Adipocyte (in vitro differentiated cells): ENCODE measurements at places on chromosomes 5 and 9.

DNA sequence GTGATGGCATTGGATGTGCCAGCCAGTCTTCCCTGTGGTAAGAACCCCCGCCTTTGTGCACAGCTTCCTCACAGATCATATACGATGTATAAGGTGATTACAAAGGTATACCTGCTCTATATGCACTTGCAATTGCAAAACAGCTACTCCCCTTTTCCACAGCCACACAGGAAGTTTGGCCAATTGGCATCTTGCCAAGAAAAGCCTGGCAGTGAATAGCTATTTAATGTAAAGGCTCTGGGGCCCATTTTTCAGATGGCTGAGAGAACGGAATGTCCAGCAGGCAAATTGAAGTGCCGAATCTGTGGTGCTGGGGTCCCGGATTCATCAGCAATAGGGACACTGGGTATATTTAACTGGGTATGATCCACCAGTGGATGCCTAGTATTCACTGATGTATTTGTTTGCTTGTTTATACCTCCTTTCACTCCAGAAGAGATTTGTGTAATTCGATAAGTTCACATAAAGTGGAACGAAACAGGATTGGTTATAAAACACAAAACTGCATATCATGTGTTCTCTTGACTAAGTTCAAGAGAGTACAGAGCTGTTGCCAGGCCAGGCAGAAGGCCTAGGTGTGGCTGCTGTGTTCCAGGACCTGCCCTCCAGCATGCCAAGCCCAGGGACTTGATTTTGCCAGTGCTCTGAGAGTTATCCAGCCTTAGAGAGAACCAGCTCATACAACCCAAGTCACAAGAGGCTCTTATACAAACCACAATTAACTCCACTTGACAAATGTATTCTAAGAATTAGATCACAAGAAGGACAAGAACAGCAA is 27.7 kb upstream of the GABRP start:
- no peak for DNase-seq

- DNase-seq = no peak
Observed at GRCh38 chr5:57334475-57334874, 148.1 kb downstream of the ACTBL2 start.

- peak; percentile 79 for DNase-seq
Observed at GRCh38 chr9:109904666-109905065, 124.7 kb downstream of the PALM2AKAP2 start.

DNA sequence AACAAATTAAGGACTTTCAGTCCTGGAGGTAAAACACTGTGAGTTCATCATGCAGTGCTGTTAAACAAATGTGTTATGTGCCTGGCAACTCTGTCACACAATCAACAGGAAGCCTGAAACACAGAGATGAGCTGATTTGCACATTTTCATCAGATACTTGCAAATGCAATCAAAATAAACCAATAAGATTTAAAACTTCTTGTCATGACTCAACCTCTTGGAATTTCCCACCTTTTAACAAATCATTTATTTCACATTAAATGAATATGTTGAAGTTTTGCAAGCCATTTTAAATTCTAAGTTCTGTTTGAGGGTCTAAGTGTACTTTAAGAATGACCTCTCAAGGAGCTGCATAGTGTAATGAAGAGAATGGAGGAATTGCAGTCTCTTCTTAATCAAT is 64.4 kb downstream of the ANXA1 start:
- no peak for DNase-seq

- DNase-seq = peak; percentile 98
Observed at GRCh38 chr5:122078116-122079110, at the start of gene LOX. LOX (minus strand) TSS chr5:122078259; CDS start chr5:122077985, 274 bp downstream.

GRCh38 chr9:7676609-7677156 is 122.9 kb downstream of the DMAC1 start:
- DNase-seq = no peak

DNA sequence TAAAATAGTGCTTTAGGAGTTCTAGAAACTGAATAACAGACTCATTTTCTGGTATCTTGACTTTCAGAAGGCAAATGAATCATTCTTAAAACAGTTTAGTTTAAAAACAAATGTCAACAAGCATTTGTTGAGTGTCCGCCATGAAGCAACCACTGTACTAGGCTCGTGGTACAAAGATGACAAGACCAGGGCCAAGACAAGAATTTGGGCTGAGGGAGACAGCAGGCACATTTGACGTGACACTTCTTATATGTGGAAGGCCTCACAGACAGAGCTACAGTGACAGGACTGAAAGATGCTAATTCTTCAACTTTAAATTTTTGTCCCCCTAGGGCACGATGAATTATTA is 14.4 kb upstream of the ZNF131 start:
- DNase-seq = peak; percentile 60

- no peak for DNase-seq
Observed at GRCh38 chr5:33762859-33763258, 128.9 kb downstream of the ADAMTS12 start.

DNA sequence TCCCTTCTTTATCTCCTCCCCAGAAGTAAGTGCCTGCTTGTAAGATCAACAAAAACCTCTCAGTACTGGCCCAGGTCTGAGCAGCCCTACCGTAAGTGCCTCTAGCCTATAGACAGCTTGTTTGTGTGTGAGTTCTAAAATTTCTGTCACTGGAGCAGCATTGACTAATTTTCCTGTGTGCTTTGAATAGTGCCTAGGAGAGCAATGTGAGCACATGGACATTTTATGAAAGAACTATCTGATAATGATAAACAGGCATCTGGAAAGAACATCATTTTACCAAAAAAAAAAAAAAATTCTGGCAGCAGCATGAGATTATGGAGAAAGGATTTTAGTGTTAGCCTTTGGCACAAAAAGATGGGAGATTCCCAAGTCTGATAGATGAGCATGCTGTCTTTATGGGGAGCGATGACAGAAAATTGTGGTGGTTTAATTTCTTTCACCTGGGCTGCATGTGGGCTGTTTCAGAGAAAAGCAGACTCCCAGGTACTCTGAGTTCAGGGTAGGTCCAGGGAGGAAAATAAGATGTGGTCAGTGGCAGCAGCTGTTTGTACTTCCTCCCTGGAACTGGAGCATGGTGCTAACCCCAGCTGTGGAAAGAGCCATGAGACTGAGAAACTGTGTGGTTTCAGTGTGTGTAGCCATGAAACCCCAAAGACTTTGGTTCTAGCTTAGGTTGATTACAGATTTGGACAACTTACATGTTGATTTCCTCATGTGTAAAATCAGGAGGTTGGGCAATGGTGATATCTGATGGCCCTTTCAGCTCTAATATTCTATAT is 419.9 kb downstream of the NTRK2 start:
- DNase-seq = no peak

- no peak for DNase-seq
Observed at GRCh38 chr5:33595303-33595702, 154.5 kb downstream of the TARS1 start.

GRCh38 chr9:35488021-35488420 is 1.9 kb upstream of the RUSC2 start:
- DNase-seq = peak; percentile 79

- DNase-seq = peak; percentile 74
Observed at GRCh38 chr9:31119890-31120454, 1264.5 kb upstream of the ACO1 start.

DNA sequence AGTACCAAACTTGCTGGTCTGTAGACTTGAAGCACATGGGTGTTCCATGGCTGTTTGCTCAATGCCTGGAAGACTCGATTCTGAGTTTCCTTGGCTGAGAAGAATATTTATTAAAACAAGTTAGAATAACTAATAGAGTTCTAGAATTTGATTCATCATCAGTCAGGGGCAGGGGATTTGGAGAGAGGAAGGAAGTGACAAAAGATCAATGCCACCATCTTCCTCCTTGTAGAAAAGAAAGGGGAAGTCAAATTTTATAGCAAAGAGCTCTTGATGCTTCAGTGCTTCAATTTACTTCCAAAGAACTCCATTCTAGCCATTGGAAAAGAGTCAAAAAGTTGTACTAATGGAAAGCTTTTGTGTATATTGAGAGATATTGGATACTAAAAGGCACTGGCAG is 236.3 kb downstream of the MCTP1 start:
- DNase-seq = no peak

GRCh38 chr5:88772047-88772446 is 110.9 kb downstream of the MEF2C start:
- DNase-seq = no peak

DNA sequence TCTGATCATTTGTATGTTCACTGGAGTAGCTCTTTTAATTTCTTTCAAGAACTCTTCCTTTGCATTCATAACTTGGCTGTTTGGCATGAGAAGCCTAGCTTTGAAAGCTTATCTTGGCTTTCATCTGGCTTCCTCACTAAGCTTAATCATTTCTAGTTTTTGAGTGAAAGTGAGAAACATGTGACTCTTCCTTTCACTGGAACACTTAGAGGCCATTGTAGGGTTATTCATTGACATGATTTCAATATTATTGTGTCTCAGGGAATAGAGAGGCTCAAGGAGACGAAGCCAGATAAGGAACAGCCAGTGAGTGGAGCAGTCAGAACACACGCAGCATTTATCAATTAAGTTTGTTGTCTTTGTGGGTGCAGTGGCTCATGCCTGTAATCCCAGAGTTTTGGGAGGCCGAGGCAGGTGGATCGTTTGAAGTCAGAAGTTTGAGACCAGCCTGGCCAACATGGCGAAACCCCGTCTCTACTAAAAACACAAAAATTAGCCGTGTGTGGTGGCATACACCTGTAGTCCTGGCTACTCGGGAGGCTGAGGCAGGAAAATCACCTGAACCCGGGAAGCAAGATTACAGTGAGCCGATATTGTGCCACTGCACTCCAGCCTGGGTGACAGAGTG is 98.3 kb downstream of the UGCG start:
- DNase-seq = no peak

DNA sequence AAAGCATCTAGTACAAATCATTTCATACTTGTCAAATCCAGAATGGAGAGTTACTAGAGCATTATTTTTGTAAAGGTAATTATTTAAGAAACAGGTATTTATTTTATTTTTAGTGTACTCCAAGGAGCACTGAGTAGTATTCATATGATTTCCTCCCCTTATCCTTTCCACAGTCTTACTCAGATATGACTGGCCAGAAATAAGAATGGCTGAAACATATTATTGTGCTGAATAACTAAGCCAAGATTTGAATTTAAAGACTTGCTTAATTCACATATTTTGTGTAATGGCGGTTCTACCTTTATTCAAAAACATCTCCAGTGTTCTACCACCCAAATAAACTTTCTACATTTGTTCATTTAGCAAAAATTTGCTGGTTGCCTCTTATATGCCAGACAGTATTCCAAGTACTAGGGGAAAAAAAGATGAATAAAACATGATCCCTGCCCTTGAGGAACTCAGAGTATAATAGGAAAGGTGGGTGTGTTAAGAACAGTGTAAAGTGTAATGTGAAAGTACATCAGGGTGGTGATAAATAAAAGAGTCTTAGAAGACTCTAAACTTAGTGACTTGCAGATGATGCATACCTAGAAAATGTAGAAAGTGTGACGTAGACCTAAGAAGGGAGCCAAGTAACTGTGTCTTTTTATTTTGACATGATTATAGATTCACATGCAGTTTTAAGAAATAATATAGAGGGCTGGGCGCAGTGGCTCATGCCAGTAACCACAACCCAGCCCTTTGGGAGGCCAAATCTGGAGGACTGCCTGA is 110.4 kb upstream of the GRHPR start:
- DNase-seq = peak; percentile 58

DNA sequence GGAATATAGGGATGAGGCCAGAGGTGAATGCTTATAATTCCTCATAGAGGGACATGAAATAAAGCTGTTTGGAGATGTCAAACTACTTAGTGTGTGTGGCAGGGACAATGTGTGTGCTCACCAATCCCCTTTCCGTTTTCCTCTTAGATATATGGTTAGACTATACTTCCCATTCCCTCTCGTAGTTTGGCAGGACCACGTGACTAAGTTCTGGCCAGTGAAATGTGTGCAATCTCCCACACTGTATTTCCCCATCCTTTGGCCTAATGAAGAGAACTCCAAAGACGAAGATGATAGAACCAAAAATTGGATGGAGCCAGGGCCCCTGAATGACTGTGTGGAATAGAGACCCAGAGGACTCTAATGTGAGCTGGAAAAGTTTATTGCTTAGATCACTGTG is 233.4 kb upstream of the KLF4 start:
- DNase-seq = no peak

GRCh38 chr5:36998578-36998977 is 122.0 kb downstream of the NIPBL start:
- no peak for DNase-seq

GRCh38 chr5:6452622-6453504 is 4.2 kb downstream of the UBE2QL1 start:
- no peak for DNase-seq

- peak; percentile 89 for DNase-seq
Observed at GRCh38 chr9:131658377-131659129, 81.3 kb downstream of the RAPGEF1 start.

DNA sequence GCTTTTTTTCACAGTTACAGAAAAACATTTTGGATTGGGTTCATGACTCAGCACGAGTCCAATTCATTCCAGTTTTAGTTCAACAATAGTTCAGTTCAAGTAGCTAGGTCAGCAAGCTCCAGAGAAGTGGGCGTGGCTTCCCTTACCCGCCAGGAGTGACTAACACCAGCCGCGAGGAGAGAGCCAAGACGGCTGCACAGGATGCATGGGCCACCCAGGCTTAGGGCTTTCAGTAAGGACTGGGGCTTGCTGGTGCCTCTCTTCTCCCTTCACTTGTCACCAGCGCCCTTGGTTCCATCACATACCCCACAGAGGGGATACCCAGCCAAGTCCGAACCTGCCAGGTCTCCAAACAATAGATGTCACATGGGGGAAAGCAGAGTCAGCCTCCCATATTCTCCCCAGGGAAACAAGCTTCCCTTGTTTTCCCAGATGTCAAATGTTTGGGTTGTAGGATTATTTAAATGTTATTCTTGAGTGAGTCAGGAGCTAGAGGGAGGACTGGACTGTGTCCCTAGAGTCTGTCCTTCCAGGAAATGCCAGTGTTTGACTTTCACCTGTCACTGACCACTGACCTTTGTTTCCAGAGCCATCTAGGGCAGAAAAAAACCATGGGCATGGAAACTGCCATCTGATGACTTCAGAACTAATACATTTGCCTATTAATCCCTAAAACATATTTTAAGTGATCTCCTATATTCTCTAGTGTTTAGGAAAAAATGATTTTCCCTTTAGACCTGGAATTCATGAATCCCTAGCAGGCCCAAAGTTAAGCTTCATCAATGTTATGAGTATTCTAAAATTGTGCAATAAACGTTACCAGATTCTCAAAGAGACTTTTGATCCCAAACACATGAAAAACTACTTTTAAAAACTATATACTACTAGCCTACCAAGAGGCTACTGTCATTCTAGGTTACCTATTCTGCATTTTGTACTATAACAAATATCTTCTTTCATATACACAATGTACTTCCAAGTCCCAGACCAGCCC is 51.9 kb downstream of the NIPAL4 start:
- peak; percentile 97 for DNase-seq

GRCh38 chr5:172635038-172635437 is 6.0 kb upstream of the NEURL1B start:
- no peak for DNase-seq

GRCh38 chr5:167696558-167697314 is 594.7 kb upstream of the WWC1 start:
- DNase-seq = no peak

GRCh38 chr5:138754699-138755057 is 1.5 kb downstream of the CTNNA1 start:
- DNase-seq = no peak

GRCh38 chr5:73447530-73448462 is 781 bp downstream of the FOXD1 start:
- peak; percentile 70 for DNase-seq
